ENCODE measurements at places on chromosomes 3 and 15. TPM values are rescaled to one million over a fixed set of nuclear protein-coding genes. Genes with fewer than 3 reads are reported as not detected.
A peak's percentile ranks its signal among the peaks of the same experiment; 100 is the strongest.

Gene TRIM42
- not detected for total RNA-seq

Gene ZWILCH
- 5.7 TPM for total RNA-seq

Gene SPATA12
- not detected for total RNA-seq

Gene SLC35G2
- total RNA-seq, result 4.3 TPM

Gene RBPMS2
- 3.3 TPM for total RNA-seq

Gene NME9
- 0.57 TPM for total RNA-seq

Gene BFSP2
- total RNA-seq, result 3.1 TPM

Gene MEX3B
- total RNA-seq, result 1.4 TPM

Gene GOLGA6A
- total RNA-seq, result not detected

Gene RPL15
- total RNA-seq, result 1,612 TPM

Gene LINGO1
- total RNA-seq, result 4.3 TPM

Gene KLHL24
- 48.8 TPM for total RNA-seq

Gene SLCO2A1
- 39.4 TPM for total RNA-seq

Gene SMCO1
- not detected for total RNA-seq

DNA sequence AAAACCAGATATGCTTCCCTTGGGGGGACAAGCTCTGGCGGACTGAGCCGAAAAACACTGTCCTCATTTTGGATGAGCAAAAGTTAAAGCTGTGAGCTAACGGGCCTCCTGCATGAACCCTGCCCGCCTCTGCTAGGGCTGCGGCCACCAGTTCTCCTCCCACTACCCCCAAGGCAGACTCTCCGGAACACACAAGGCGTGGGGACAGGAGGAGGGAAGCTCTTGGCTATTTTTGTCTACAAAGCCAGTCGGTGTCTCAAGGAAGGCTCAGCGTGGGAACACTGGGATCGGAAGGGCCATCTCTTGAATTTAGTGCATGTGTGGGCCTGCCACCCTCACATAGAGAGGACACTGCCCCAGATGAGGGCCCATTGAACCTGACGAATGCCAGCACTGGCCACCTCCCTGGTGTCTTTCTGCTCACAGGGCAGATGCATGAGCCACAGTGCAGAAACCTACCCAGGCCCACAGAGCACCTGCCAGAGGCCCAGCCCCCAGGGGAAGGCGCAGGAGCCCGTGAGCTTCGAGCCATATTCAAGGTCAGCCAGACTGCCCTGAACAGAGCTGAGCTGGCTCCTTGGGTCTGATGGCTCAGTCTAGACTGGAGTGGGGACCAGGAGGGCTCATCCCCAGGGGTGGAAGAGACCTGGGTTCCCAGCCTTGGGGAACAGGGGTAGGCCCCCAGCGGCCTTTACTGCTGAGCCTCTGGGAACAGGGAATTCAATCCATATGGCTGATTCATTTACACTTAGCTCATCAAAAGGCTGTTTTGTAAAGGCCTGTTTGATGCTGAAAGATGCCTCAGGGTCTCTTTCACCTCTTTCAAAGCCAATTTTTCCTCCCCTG lies 38.3 kb downstream of the HCN4 start:
- H3K27me3 ChIP-seq, result no peaks in the 10 kb centered on the region
- no peak overlapping the region for H3K4me3 ChIP-seq
- H3K4me1 ChIP-seq, result no peaks in the 10 kb centered on the region
- H3K36me3 ChIP-seq, result no peaks in the 10 kb centered on the region
- H3K27ac ChIP-seq, result no peak overlapping the region

DNA sequence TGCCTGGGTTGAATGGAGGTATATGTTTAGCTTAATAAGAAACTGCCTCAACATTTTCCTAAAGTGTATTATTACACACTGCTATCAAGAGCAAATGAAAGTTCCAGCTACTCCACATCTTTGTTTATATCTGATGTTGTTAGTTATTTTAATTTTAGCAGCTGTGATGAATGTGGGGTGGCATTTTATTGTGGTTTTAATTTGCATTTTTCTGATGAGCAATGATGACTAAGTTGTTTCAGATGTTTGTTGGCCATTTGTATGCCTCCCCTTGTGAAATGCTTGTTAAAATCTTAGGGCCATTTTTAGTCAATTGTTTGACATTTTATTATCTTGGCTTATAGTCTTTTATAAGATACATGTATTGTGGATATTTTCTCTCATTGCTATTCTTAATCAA lies 260.4 kb upstream of the SLCO3A1 start:
- no peaks in the 10 kb centered on the region for H3K4me1 ChIP-seq
- no peak overlapping the region for H3K27ac ChIP-seq
- DNase-seq, result no peak
- peaks cover 12% of the 10 kb centered on the region for H3K27me3 ChIP-seq

DNA sequence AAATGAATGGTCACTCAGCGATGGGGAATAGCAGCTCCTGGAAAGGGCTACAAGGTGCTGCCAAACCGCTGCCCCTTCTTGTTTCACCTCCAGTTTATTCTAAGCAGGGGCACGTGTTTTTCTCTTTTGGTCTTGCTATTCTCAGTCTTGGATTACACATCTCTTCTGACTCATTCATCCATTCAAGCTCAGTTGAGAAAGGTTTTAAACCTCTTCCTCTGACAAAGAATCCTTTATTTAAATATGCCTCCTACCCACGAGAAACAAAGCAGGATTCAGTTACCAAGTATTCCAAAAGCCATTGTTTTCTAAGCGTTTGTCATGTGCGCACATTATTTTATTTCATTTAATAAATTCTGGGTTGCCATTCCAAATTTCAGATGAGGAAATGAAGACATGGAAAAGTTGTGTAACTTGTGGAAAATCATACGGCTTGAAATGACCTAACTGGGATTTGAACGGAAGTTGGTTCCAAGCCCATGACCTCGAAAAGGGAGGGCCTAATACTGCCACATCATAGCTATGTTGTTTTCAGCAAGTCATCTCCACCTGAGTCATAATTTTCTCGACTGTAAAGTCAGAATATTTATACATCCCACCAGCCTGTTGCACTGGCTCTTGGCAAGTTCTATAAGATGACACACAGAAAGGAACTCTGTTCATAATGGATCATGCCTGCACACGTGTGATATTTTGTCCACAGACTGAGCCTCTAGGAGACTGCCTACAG lies 292.0 kb upstream of the SLCO3A1 start:
- H3K36me3 ChIP-seq, result no peaks in the 10 kb centered on the region
- no peaks in the 10 kb centered on the region for H3K4me1 ChIP-seq
- H3K27ac ChIP-seq, result no peak overlapping the region
- H3K4me3 ChIP-seq, result no peak overlapping the region

DNA sequence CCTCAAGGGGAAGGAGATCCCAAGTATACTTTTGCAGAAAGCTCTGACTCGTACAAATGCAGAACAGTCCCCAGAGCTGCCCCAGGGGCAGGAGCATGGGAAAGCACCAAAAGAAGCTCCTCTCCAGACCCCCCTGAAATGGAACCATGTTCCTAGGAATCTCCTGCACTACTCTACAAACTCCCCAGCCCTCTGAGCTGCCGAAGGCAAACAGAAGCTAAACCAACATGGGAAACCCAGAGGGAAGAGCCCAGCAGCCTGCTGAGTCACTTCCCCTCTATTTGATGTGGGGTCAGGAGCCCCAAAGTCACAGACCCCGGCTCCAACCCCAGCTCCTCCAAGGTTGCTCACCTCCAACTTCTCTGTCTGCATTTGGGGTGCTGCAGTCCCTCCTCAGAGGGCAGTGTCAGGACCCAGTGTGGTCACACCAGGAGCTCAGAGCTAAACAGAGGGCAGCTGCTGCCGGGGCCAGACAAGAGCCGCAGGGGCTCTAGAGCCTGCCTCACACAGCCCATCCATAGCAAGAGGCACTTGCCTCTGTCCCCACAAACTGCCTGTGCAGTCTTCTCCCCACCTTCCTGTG lies 3.8 kb upstream of the PLXNA1 start:
- H3K4me3 ChIP-seq, result no peak overlapping the region
- H3K4me1 ChIP-seq, result peaks cover 11% of the 10 kb centered on the region
- H3K27me3 ChIP-seq, result no peaks in the 10 kb centered on the region
- H3K36me3 ChIP-seq, result no peaks in the 10 kb centered on the region
- H3K27ac ChIP-seq, result no peak overlapping the region
- no peak for DNase-seq

- no peaks in the 10 kb centered on the region for H3K36me3 ChIP-seq
- H3K4me1 ChIP-seq, result no peaks in the 10 kb centered on the region
- no peak overlapping the region for H3K4me3 ChIP-seq
Measured at GRCh38 chr3:111362381-111363009, 179.5 kb upstream of the CD96 start.

DNA sequence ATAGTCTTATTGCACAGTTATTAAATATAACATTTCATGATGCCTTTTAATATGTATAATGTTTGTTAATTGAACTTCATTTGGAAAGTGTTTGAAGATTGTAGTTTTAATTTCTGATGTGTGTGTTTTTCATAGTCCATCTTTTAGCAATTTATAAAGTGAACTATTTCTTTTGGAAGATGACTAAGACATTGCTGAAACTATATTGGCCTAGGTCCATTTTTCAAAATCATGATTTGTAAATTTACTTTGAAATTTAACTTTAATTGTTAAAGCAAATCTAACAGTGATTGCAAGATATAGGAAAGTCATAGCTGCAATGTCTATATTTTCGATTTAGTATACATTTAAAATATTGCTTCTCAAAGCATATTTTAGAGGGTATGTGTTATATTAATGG lies 30.8 kb downstream of the MCTP2 start:
- no peak overlapping the region for H3K27ac ChIP-seq
- no peak for DNase-seq
- no peaks in the 10 kb centered on the region for H3K27me3 ChIP-seq
- no peak overlapping the region for H3K4me3 ChIP-seq
- peaks cover 51% of the 10 kb centered on the region for H3K4me1 ChIP-seq
- no peaks in the 10 kb centered on the region for H3K36me3 ChIP-seq

GRCh38 chr3:188817103-188817934 lies 354.5 kb upstream of the TPRG1 start:
- H3K27ac ChIP-seq, result no peak overlapping the region
- H3K36me3 ChIP-seq, result no peaks in the 10 kb centered on the region
- peaks cover 5% of the 10 kb centered on the region for H3K4me1 ChIP-seq
- no peak overlapping the region for H3K4me3 ChIP-seq
- DNase-seq, result no peak

- peaks cover 23% of the 10 kb centered on the region for H3K4me1 ChIP-seq
- H3K27ac ChIP-seq, result peak overlapping the region; percentile 77
- no peak for DNase-seq
- H3K36me3 ChIP-seq, result no peaks in the 10 kb centered on the region
Measured at GRCh38 chr15:95263751-95264150, 1032.4 kb downstream of the MCTP2 start.

DNA sequence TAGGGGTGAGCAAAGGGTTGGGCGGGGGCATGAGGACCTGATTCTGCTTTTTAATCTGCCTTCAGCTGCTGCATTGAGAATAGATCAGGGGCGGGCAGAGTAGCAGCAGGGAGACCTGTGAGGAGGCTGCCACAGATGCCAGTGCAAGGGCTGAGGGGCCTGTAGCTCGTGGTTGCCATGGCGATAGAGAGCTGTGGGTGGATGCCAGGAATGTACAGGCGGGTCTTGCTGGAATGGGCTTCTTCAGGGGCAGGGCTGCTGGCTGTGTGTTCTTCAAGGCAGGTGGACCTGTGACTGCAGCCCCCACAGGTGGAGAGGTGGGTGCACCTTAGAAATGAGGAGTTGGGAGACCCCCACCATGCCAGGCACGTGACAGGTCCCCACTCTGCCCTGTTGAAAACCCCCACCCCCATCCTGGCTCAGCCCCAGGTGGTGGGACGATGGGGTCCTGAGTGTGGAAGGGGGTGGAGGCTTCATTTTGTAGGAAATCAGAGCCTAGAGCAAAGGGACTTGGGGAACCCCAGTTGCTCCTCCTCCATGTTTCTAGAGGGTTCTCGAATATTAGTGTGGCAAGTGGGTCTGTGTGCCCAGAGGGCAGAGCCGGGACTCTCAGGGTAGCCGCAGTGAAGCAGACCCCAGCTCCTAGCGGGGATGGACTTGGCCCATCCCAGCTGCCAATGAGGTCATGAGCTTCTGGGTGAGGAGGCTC lies 38.3 kb downstream of the SLC6A6 start:
- H3K4me1 ChIP-seq, result peaks cover 54% of the 10 kb centered on the region
- no peak for DNase-seq
- no peak overlapping the region for H3K27ac ChIP-seq
- H3K36me3 ChIP-seq, result peaks cover 21% of the 10 kb centered on the region

- H3K27me3 ChIP-seq, result no peaks in the 10 kb centered on the region
- H3K4me1 ChIP-seq, result no peaks in the 10 kb centered on the region
- no peaks in the 10 kb centered on the region for H3K36me3 ChIP-seq
Measured at GRCh38 chr15:27797765-27798164, 301.4 kb downstream of the OCA2 start.

- H3K27ac ChIP-seq, result no peak overlapping the region
- DNase-seq, result no peak
- no peaks in the 10 kb centered on the region for H3K27me3 ChIP-seq
- H3K4me3 ChIP-seq, result no peak overlapping the region
Measured at GRCh38 chr15:39587096-39587721, 6.3 kb downstream of the THBS1 start.

DNA sequence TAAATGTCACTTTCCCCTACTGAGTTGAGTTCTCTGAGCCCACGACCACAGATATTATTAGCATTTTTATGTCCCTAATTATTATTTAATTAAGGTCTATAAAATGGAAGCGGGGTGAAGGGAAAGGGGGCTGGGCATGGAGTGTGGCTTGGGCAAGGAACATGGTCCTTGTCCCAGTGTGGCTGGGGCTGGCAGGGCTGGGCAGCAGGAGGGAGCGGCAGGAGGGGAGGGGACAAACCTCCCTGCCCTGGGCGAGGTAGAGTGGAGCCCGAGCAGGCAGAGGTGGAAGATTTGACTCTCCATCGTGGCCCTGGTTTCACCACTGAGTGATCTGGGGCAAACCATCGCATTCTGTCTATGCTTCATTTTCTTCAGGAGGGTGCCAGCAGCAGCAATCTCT lies 402.9 kb upstream of the C2CD4B start:
- H3K36me3 ChIP-seq, result no peaks in the 10 kb centered on the region
- no peak overlapping the region for H3K27ac ChIP-seq
- no peak overlapping the region for H3K4me3 ChIP-seq

- H3K27me3 ChIP-seq, result no peaks in the 10 kb centered on the region
- no peak overlapping the region for H3K4me3 ChIP-seq
- no peaks in the 10 kb centered on the region for H3K4me1 ChIP-seq
- H3K36me3 ChIP-seq, result no peaks in the 10 kb centered on the region
Measured at GRCh38 chr3:172268868-172269267, 179.4 kb downstream of the GHSR start.

GRCh38 chr3:150005243-150006112 lies 34.8 kb upstream of the PFN2 start:
- H3K4me1 ChIP-seq, result no peaks in the 10 kb centered on the region
- no peaks in the 10 kb centered on the region for H3K27me3 ChIP-seq
- no peak for DNase-seq
- H3K4me3 ChIP-seq, result no peak overlapping the region
- H3K36me3 ChIP-seq, result no peaks in the 10 kb centered on the region

DNA sequence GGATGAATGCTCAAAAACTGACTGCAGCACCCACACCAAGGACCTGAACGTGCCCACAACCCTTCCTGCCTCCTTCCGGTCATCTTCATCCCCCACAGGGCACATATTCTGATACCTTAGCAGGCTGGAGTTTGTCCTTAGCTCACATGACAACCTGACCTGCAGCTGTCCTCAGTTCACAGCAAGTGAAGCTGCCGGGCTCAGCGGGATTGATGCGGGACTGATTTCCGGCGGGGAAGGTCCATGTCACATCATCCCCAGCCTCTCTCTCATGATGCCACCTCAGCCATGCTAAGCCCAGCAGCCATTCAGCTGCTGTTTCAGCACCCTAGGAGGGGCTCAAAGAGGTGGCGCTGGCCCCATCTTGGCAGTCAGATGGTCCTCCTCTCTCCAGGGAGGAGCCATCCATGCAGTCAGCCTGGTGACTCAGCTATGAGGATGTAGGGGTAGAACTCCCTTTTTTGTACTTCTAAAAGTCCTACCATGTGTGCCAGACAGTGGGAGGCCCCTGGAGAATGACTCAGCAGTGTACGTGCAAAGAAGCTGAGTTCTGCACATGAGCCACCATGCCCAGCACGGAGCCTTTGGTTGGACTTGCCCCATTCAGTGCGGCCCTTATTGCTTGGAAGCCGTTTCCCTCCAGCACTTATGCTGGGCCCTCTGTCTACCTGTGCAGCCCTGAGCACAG lies 9.5 kb downstream of the CA12 start:
- no peak overlapping the region for H3K4me3 ChIP-seq
- no peaks in the 10 kb centered on the region for H3K27me3 ChIP-seq
- no peaks in the 10 kb centered on the region for H3K36me3 ChIP-seq
- no peak for DNase-seq
